ENCODE measurements at places on chromosomes 16 and 17.

DNA sequence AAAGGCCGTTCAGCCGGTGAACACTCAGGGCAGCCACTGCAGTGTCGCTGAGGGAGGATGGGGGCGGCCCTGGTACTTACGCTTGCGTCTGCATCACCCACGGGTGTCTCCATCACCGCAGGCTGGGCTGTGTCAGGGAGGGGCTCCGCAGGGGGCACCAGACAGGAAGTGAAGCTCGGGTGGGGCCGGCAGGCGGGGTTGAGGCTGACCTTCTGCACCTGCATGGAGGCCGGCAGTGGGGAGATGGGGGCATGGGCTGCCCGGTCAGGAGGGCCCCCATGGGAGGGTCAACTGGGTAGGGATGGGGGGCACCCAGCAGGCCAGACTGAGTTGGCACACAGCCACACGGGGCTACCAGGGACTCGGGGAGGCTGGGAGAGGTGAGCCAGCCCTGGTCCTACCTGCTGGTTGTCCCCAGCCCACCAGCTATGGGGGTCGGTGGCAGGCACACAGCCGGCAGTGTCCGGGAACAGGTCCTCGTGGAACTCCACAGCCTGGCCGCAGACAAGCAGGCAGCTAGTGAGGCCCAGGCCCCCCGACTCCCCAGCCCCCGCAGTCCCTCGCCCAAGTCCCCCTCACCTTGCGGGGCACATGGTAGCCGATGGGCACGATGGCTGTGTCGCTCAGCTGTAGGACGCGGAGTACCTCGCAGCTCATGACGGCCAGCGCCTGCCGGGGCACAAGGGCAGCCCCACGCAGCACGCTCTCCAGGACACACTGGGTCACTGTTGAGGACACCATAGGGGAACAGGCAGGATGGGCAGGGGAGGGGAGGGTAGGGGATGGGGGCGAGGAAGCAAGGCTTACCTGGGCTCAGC is 7.2 kb upstream of the VASN start:
- no peak for DNase-seq

DNA sequence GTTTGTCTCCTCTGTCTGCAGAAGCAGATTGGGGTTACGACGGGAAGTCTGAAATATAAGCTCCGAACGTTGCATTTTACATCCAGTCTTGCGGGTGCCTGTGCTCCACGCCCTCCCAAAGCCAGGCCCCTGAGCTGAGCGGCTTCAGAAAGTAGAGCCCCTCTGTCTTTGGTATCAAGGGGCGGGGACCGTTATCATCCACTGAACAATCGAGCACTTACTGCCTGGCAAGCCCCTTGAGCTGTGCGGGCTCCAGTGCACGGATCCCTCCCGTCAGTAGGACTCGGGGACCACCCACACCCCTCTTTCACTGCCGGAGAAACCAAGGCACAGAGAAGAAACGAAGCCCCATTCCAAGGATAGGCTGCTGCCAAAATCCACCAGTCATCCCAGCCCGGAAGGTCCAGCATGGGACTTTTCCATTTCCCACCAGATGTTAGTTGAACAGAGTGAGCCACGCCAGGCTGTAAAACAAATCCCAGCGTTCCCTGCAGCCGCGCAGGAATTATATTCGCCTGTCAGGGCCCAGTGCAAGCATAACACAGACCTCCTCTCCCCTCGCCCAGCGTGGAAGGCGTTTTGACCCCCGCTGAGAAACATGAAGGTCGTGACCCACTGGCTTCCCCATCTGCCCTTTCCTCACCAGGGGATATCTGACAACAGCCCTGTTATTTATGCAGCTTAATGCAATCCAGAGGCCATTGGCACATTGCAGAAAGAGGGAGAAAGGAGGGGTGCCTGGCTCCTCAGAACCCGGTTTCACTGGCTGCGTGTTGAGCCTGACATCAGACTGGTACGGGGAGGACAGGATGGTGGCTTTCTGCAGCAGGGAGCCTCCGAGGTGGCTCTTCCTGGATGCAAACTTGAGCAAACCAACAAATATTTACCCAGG is 212.2 kb upstream of the FOXF1 start:
- no peak for DNase-seq

GRCh38 chr16:85894266-85894665 is 4.7 kb upstream of the IRF8 start:
- no peak for DNase-seq

DNA sequence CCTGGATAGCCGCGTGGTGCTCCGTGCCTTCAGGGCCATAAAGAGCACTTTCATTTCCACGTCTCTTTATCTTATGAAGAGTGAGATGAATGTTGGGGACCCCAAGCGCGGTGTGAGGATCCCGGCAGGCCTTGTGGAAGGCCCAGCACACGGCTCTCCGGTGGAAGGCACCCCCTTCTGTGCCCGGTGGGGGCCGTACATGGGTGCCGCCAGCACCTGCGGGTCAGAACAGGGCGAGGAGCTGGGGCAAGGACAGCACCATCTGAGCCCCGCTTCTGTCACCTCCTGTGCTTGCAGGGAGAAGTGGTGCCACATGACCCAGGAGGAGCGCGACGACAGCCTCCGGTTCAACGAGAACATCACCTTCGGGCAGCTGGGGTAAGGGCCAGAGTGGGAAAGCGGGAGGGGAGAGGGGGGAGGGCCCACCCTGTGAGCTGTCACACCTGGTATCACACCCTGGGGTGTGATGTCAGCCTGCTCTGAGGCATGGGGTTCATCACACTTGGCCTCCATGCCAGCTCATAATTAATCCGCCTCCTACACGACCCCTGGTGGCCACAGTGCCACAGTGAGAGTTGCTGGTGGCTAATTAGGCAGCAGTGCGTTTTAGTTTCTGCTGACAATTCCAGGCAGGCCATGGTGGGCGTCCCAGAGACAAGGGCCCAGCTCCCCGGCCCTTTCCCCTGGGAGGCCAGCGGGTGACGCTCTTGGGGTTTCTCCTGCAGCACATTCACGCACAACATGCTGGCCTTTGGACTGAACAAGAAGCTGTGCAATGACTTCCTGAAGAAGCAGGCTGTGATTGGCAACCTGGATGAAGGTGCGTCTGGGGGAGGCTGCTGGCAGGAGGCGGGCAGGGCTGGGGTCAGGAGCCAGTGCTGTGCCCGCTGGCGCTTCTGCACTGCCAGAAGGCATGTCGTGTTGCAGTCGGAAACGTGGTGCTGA is 25.7 kb downstream of the CIBAR2 start:
- no peak for DNase-seq

- DNase-seq = no peak
Observed at GRCh38 chr17:5500589-5501391, 14.4 kb downstream of the MIS12 start.
